ENCODE measurements at places on chromosomes 6 and 20.

- peak; percentile 91 for DNase-seq
These were observed 66.3 kb upstream of the DST start for GRCh38 chr6:56708810-56709597.

DNA sequence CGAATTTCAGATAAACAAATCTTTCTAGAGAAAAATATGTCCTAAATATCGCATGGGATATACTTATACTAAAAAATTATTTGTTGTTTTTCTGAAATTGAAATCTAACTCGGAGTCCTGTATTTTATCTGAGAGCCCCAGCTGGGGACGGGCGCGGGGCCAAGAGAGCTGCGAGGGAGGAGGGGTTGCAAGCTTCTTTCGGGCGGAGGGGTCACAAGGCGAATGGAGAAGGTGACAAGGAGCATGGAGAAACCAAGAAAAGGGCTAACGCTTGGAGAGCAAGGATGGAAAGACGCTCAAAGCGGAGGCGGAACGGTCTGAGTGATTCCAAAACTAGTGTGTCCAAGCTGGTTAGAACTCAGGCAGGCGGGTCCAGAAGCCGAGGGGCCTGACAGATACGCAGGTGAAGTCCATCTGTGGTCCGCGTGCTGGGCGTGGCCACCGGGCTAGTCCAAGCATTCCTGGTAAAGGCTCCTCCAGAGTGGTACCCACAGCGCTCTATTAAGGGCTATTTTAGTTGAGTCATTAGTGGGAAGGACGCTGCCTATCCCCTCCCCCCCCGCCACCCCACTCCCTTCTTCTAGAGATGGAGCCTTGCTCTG is 41.5 kb upstream of the ZNFX1 start:
- peak; percentile 62 for DNase-seq

GRCh38 chr6:84466511-84466910 is 239.1 kb upstream of the CEP162 start:
- DNase-seq: peak; percentile 56

DNA sequence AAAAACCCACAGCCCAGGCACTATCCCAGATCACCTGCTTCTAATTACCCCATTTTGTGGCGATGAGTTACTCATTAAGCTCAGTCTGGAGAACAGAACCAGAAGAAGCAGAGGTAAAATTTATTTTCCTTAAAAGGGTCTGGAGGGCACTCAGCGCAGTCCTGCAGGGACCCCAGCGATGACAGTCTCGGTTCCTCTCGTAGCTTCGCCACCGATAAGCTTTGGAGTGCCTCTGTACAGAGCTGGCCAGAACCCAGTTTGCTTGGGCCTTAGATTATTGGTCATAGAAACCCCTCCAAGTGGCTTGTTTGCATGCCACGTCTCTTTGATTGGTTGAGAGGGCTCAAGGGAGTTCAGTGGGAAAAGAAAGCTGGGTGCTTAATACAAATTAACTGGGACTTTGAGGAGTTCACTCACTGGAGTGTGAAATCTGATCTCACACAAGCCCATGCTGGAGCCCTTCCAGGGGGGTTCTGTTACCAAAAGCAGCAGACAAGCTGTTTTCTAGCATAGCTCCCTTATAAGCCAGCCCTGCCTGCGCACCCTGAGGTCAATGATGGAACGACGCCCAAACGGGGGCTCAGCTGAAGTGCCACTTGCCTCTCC is 158.5 kb upstream of the ARID1B start:
- no peak for DNase-seq

GRCh38 chr6:52546678-52547077 is 30.2 kb downstream of the TRAM2 start:
- DNase-seq: no peak

DNA sequence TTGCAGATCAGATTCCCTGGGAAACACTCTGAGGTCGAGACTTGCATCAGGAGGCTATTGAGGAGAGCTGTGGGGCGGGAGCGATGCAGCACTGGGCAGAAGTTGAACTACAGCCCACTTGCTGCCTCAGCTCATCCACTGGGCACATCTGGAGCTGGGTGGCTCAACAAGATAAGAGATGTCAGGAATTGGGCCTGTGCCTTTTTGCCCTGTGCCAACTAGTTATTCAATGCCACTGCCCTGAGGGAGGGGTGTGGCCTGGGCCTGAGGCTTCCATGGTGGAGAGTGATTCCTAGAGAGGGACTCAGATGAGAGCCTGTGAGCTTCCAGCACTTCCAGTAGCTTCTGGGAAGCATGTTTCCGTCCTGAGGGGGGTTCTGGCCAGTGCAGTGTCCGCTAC is 32.7 kb downstream of the BRPF3 start:
- DNase-seq: no peak

GRCh38 chr6:169248521-169248971 is 5.1 kb downstream of the THBS2 start:
- DNase-seq: no peak

- DNase-seq: no peak
These were observed 36.1 kb downstream of the NCR2 start for GRCh38 chr6:41371461-41371991.

- no peak for DNase-seq
These were observed 174.4 kb upstream of the FOXA2 start for GRCh38 chr20:22758815-22759214.

- DNase-seq: peak; percentile 38
These were observed 6.0 kb upstream of the IER3 start for GRCh38 chr6:30750379-30750668.

GRCh38 chr6:15253203-15254022 is 7.5 kb downstream of the JARID2 start:
- no peak for DNase-seq

- DNase-seq: no peak
These were observed 367.2 kb upstream of the RUNX2 start for GRCh38 chr6:44960898-44961297.

DNA sequence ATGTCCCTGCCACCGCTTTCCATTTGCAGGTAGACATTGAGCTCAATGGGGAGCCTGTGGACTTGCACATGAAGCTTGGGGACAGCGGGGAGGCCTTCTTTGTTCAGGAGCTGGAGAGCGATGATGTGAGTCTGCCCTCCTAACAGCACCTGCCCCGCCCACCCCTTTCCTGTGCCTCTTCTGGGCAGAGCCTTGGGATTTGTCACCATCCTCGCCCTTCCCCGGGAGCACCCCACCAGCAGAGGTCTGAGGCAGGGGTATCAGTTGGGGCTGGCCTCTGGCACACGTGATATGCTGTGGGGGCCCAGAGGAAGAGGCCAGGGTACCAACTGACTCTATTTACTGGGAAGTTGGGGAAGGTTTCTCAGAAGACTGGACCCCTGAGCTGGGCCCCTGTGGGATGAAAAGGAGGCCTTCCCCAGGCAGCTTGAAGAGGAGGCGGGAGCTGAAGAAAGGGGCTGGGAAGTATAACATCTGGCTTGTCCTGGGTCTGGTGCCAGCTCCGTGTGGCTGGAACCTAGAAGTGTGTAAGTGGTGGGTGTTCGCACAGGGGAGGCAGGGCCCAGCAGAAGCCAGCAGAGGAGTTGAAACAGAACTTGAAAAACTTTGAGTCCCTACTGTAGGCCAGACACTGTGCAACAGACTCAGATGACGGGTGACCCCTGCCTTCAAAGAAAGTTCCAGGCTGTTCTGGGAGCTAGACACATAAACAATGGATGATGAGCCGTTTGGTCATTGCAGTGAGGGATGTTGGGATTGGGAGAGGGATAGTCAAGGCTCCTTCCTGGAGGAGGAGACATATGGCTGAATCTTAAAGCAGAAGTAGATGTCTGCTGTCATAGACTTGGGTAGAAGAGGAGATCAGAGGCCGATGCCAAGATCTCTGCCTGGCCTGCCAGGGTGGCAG is 7.2 kb downstream of the LPIN3 start:
- DNase-seq: no peak

DNA sequence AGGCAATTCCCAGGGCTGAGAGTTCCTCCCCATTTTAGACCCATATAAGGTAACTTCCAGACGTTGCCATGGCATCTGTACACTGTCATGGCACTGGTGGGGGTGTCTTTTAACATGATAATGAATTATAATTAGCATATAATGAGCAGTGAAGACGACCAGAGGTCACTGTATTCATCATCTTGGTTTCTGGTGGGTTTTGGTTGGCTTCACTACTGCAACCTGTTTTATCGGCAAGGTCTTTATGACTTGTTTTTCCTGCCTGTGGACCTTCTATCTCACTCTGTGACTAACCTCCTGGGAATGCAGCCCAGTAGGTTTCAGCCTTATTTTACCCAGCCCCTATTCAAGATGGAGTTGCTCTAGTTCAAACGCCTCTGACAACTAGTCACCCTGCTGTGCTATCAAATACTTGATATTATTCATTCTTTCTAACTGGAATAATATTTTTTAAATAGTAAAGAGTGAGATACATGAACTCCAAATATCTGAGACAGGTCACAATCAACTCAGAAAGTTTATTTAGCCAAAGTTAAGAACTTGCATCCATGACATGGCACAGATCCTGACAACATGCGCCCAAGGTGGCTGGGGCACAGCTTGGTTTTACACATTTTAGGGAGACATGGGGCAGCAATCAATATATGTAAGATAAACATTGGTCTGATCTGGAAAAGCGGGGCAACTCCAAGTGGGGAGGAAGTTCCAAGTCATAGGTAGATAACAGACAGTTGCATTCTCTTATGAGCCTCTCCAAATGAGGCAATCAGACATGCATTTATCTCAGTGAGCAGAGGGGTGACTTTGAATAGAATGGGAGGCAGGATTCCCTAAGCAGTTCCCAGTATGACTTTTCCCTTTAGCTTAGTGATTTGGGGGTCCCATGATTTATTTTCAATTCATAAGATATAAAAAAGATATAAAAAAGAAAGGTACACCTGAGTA is 1.2 kb upstream of the UFL1 start:
- DNase-seq: peak; percentile 58

All from OCI-M1 (cell line).